HEK293T (cell line): ENCODE measurements at places on chromosomes 6 and 20.

DNA sequence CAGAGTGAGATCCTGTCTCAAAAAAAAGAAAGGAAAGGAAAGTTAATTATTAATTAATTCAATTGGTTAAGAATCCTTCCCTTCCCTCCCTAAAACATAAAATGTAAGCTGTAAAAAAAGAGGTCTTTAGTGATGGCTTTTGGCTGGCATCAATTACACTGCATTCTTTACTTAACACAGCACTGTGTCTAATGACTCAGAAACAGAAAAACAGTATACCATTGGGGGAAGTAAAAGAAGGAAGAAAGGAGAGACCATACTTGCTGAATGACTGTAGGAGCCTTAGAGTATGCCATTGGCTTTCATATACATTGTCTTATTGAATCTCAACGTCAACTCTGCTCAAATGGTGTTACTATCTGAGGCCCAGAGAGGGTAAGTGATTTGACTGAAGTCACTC lies 18.3 kb upstream of the CITED2 start:
- no peak for DNase-seq

DNA sequence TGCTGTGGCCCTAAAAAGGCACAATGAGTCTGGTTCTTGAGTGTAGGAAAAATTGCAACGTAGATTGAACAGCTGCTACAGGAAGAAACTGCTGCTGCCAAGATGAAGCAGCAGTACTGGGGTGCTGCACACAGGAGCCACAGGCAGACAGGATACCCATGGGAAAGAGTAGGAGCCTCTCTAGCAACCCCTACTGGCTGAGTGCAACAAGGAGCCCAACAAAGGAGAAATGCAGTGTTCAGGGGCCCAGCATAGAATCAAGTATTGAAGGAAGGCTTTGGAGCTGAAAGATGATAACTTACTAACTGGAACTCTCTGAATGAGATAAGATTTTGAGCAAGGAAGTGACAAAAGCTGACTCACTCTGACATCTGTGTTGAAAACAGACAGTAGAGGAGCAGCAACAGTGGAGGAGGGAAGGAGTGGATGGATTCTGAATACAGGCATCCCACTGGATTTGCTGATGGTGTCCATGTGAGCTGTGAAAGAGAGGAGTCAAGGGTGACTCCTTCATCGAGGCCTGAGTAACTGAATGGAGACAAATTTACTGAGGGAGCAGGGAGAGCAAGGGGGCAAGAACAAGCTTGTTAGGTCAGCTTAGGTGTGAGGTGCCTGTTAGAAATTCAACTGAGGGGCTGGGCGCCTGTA lies 534.7 kb upstream of the JARID2 start:
- DNase-seq: peak; percentile 53

- DNase-seq: no peak
Observed at GRCh38 chr6:44333942-44334341, 8.5 kb upstream of the SPATS1 start.

- DNase-seq: no peak
Observed at GRCh38 chr6:34731393-34732060, 25.8 kb upstream of the SNRPC start.

GRCh38 chr6:125924169-125924568 lies 32.4 kb upstream of the HINT3 start:
- no peak for DNase-seq

GRCh38 chr20:63703976-63704748 lies 3.6 kb downstream of the ARFRP1 start:
- DNase-seq: peak; percentile 3

GRCh38 chr6:133594652-133595110 lies 294.2 kb upstream of the TCF21 start:
- DNase-seq: no peak

DNA sequence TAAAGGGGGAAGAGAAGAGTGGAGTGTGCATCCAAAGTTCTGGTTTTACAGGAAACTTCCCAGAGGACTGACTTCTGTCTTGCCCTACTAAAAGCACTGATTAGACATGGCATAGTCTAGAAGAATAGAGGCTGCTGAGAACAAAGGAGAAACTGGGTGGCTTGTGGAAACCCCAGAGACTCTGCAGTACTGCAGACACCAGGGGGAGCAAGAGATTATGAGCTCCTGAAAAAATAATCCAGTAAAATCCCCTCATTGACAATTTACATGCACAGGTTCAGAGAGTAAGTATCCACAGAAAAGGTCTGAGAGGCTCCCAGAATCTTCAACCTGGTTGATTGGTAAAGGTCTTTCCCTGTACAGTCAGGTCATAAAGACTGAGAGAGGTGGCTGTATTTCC lies 48.7 kb upstream of the CLVS2 start:
- peak; percentile 58 for DNase-seq

DNA sequence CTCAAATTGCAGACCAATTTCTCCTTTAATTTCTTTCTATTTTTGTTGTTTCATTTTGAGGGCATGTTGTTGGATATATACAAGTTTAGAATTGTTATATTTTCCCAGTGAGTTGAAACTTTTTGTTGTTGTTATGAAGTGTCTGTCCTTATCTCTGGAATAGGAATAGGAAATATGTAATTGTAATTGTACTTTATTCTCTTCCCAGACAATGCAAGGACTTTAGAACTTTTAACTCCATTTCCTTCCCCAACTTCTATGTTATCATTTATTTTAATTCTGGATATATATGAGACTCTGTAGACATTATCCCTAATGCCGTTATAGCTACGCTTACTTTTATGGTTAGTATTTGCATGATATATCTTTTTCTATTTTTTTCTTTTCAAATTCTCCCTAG lies 12.4 kb downstream of the SERPINB1 start:
- DNase-seq: no peak

DNA sequence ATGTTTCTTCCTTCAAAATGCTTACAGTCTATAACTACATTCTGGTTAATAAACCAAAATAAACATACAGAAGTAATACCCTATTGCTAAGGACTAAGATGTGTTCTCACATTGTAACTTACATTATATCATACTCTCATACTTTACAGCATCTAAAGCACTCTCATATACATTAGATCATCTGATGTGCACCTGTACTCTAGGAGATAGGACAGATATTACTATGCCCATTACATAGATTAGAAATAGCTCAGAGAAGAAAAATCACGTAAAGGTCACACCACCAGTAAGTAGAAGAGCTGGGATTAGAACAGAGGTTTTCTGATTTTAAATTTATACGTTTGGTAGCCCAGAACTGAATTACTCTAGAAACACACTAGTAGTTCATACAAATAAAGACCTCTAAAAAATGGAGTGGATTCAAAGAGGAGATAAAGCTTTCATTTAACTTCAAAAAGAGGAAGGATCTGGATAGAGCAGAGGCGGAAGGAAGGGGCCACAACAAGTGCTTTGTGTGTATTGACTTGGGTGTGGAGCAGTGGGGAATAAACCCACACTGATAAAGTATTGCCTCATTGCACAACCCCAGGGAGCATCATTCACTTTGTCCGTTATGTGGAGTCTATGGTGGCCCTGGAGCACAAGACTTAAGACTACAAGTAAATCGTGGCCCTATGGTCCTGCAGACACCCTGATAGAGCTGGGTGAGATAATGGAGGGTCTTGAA lies 30.9 kb downstream of the SLC2A12 start:
- DNase-seq: no peak

DNA sequence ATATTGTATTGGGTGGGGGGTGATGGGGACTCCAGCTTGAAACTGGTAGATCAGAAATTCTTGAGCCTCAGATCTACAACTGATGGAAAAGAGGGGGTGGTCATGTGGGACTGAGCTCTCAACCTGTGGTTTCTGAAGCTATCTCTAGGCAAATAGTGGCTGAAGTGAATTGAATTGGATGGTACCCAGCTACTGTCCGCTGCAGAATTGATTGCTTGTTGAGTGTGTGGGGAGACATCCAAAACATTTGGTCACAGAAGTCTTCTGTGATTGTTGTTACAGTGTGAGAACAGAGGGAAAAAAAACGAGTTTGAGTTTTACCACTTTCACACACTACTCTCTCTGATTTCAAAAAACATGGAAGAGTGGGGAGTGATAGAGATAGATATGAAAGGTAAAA lies 14.8 kb downstream of the CDS2 start:
- DNase-seq: no peak

DNA sequence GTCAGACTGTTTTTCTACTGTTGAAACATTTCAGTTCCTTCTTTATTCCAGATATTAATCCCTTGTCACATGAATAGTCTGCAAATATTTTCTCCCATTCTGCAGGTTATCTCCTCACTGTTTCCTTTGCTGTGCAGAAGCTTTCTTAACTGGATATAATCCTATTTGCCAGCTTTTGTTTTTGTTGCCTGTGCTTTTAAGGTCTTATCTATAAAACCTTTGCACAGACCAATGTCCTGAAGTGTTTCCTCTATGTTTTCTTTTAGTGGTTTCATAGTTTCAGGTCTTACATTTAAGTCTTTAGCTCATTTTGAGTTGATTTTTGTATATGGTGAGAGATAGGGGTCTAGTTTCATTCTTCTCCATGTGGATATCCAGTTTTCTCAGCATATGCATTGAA lies 19.2 kb downstream of the NCOA6 start:
- DNase-seq: no peak

- DNase-seq: no peak
Observed at GRCh38 chr6:4575714-4576113, 200.5 kb upstream of the CDYL start.

- DNase-seq: peak; percentile 23
Observed at GRCh38 chr6:45590696-45591184, 213.0 kb upstream of the SUPT3H start.
